Forelimb muscle (tissue), 1 donor: ENCODE measurements at places on chromosomes 12 and 14. TPM values are rescaled to one million over a fixed set of nuclear protein-coding genes. Genes with fewer than 3 reads are reported as not detected.

The ADAM21 gene
- 0.32 TPM for polyA plus RNA-seq

The ABCC9 gene
- polyA plus RNA-seq: 83.9 TPM

GRCh38 chr12:47004634-47005033 is 74.8 kb upstream of the PCED1B start:
- no peak for DNase-seq

The HHIPL1 gene
- polyA plus RNA-seq: 1.8 TPM

The SPIC gene
- polyA plus RNA-seq: not detected

The YARS2 gene
- 19.7 TPM for polyA plus RNA-seq

The SLC16A7 gene
- 3.7 TPM for polyA plus RNA-seq

- DNase-seq: no peak
Observed at GRCh38 chr12:123681605-123682004, 10.7 kb downstream of the TCTN2 start.

GRCh38 chr12:19480459-19480858 is 41.2 kb downstream of the AEBP2 start:
- no peak for DNase-seq

- DNase-seq: no peak
Observed at GRCh38 chr12:32159925-32160324, 53.3 kb downstream of the BICD1 start.

DNA sequence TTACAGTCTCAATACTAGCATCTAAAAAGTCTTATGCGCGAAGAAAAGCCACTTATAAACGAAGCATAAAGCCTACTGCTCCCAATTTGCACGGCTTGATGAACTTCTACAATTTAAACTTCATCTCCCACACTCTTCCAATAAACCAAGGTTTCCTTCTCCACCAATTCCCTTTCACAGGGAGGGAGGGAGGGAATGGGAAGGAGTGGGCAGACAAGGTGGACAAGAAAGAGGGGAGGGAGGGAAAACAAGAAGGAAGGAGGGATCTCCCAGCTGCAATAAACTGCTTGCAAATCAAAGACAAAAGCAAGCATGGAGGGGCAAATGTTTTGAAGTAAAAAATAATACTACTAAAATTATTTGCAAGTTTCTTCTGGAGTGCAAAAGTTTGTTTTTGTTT is 64.5 kb downstream of the MED13L start:
- no peak for DNase-seq

GRCh38 chr12:88207921-88208620 is 66.0 kb downstream of the TMTC3 start:
- DNase-seq: no peak

DNA sequence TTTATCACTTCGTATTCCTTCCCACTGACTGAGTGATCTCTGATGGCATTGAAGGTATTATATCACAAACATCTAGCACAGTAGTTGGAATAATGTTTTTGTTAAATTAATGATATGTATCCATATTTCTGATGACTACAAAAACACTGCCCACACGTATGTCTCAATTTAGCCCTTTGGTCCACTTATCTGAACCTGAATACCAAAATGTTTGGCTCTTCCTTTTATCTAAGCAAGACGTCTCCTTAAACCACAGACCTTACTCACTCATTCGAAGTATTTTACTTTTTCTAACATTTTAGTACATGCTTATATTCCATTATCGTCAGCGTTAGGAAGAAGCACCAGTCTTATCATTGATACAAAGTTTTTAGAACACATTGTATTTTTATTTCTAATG is 126.4 kb downstream of the PIK3C2G start:
- DNase-seq: no peak
